ENCODE measurements at places on chromosomes 7 and 10. TPM values are rescaled to one million over a fixed set of nuclear protein-coding genes. Genes with fewer than 3 reads are reported as not detected.

GRCh38 chr10:117619223-117619622 lies 76.7 kb downstream of the EMX2 start:
- no peak for DNase-seq

Gene ACBD5
- 64.5 TPM for polyA plus RNA-seq

DNA sequence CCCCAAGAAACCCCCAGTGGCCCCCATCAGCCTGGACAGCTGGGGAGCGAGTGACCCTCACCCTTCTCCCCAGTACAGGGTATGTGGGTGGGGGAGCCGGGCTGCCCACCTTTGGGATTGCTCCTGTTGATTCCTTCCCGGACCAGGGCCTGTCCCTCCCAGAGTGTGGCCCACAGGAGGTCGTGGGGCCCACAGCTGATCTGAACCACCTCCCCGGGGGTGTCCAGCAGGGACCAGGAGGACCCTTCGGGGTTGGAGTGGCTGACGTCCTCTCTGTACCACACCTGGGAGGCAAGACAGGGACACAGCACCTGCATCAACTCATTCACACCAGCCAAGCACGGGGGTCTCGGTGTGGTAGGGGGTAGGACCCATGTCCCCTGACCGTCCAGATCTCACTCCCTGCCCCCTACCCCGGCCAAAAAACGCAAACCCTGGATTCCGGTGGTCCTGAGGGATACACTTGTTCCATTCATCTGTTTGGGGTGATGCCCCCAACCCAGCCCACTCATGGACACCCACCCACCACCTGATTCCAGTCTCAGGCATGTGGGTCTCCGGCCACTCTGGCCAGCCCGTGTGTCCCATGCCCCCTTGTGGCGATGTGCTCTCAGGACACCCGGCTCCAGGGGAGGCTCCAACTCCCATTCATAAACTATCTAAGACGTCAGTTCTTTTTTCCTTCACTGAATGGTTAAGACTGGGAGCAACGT lies 10.9 kb downstream of the TECPR1 start:
- DNase-seq, result no peak

- DNase-seq, result no peak
These were observed 5.4 kb downstream of the POP7 start for GRCh38 chr7:100711369-100711768.

Gene BRAF
- 21.7 TPM for polyA plus RNA-seq

All from spinal cord (tissue), 10 donors.